HuH-7 (cell line): ENCODE measurements at places on chromosomes 12 and 14.

DNA sequence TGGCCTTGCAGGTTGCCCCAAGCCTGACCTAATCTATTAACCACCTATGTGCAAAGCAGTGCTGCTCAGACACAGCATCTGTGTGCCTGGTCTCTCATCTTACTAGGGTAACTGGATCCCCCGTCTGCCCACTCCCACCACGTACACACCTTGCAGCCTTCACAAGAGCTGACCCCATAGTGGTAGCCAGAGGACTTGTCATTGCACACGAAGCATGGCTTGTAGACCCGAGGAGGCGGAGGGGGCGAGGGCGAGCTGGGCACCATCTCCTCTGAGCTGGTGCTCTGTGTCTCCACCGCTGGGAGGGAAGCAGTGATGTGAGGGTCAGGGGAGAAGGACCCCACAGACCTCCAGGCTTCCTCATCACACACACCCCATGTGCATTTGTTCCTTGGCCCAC is 8.4 kb upstream of the ITGB7 start:
- DNase-seq = no peak

DNA sequence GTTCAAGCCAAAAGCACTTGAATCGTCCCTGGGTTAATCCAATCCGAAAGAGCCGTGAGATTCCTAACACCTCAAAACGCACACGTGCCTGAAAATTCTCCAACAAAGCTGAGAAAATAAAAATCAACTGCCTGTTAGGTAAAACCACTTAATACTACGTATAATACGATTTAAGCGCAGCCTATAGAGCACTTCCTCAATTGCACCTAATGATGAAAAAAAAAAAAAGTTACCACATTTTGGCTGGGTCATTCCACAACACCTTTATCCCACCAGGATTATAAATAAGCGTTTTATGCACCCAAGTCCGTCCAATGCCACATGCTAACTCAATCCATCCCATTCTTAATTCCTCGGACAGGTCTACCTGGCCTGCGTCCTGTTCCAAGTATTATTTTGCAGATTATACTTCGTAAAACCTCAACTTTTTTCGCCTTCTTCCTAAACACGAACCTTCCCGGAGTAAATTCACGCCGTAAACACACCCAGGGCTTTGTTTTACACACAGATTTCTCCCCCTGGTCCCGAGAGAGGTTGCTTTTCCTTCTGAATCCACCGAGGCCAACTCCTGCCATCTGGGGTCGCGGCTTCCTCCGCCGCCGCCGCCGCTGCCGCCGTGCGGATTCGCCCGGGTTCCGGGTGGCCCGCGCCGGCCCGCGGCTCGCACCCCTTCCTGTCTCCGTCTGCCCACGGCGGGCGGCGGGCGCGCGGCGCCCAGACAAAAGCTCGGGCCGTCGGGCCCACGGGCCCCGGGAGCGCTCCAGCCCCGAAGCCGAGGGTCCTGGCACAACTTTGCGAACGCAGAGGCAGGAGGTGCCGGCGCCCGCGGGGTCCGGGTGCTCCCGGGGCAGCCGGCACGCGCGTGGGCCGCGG is 66.2 kb downstream of the RNF34 start:
- DNase-seq = no peak

GRCh38 chr14:50001999-50002925 is 109.4 kb downstream of the ARF6 start:
- DNase-seq = no peak

- DNase-seq = no peak
Measured at GRCh38 chr12:112879191-112879705, 27.5 kb upstream of the OAS1 start.

DNA sequence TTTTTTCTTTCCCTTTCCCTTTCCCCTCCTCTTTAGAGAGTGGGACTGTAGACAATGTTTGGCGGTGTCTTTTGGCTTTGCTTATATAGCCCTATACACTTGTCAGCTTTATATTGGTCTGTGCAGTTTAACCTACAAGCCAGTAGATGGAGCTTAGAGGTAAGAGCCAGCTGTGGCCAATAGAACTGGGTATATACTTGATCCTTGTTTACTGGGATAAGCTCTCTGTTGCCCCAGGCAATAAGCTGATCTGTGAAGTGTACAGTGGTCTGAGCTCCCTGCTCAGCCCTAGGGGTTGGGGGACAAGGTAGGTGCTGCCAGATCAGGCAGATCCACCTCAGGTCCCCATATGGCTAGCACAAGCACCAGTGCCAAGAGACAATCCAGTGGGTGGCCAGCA is 434.1 kb downstream of the NOVA1 start:
- peak; percentile 23 for DNase-seq

DNA sequence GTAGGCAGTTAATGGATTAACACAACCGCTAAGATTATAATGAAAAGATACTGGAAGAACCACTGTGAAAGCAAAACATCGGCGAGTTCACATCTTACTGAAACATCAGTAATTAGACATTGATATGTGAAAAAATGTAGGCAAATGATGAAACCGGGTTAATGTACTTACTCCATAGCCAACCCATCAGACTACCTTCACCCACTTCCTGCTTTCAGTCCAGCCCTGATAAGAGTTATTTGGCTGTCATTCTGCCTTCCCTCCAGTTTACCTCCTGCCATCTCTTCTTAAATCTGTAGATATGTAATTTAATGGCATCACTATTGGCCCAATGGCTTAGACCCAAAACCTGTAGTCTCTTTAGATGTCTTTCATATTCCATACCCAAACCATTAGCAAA is 46.0 kb upstream of the LGR5 start:
- DNase-seq = no peak

- no peak for DNase-seq
Measured at GRCh38 chr12:47281667-47282171, 202.0 kb upstream of the AMIGO2 start.

DNA sequence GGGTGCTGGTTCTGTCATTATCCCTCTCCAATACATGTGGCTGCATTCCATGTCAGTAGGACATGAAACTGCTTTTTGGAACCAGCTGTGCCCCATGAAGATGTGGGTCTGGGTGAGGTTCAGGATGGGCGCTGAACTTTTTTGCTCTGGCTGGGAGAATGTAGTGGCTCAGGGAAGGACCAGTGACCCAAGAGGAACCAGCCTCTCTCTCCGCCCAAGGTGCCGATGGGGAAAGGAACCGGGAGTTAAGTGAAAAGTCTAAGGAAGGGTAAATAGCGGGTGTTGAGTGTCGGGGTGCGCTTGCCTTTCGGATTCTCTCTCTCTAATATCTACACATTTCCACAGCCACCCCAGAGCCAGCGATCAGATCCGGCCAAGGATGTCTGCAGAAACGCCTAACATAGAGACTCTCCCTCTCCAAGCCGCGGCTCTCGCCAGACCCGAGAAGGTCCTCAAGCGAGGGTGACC is 7.8 kb downstream of the ARHGEF25 start:
- no peak for DNase-seq

- DNase-seq = peak; percentile 30
Measured at GRCh38 chr12:109875572-109876131, 4.7 kb downstream of the GLTP start.
